ENCODE measurements at places on chromosomes 5 and 9.

- DNase-seq = no peak
Measured at GRCh38 chr5:179696603-179697002, 2.2 kb upstream of the CANX start.

GRCh38 chr9:107927276-107927675 lies 437.7 kb upstream of the KLF4 start:
- DNase-seq = no peak

GRCh38 chr5:44048276-44048984 lies 340.8 kb downstream of the FGF10 start:
- DNase-seq = no peak

- DNase-seq = no peak
Measured at GRCh38 chr9:113519426-113520108, 56.0 kb downstream of the RGS3 start.

- DNase-seq = no peak
Measured at GRCh38 chr9:5949103-5949699, 58.5 kb downstream of the MLANA start.
